Right ventricle myocardium inferior (tissue), 1 donor: ENCODE measurements at places on chromosomes 6 and 20.

GRCh38 chr6:154538640-154539191 is 28.2 kb upstream of the CNKSR3 start:
- no peak for DNase-seq

- DNase-seq, result no peak
Measured at GRCh38 chr6:99745651-99746050, 139.0 kb downstream of the PRDM13 start.

DNA sequence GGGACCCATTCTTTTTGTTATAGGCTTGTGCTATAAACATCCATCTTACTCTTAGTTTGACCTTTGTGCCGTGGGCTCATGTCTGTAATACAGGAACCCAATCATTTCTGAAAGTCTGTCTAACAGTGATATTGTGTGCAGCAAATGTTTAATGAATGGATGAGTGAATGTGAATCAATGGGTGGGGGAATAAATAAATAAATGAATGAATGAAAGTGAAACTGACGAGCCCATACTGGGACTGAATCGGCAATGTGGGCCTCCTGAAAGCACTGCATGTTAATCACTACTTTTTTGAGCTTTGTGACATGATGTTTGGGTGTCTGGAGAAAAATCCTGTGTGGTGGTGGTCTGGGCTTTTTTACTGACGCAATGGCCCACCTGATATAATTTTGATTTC is 175.0 kb downstream of the GMPR start:
- no peak for DNase-seq

GRCh38 chr6:139926711-139927110 is 552.3 kb upstream of the CITED2 start:
- no peak for DNase-seq

DNA sequence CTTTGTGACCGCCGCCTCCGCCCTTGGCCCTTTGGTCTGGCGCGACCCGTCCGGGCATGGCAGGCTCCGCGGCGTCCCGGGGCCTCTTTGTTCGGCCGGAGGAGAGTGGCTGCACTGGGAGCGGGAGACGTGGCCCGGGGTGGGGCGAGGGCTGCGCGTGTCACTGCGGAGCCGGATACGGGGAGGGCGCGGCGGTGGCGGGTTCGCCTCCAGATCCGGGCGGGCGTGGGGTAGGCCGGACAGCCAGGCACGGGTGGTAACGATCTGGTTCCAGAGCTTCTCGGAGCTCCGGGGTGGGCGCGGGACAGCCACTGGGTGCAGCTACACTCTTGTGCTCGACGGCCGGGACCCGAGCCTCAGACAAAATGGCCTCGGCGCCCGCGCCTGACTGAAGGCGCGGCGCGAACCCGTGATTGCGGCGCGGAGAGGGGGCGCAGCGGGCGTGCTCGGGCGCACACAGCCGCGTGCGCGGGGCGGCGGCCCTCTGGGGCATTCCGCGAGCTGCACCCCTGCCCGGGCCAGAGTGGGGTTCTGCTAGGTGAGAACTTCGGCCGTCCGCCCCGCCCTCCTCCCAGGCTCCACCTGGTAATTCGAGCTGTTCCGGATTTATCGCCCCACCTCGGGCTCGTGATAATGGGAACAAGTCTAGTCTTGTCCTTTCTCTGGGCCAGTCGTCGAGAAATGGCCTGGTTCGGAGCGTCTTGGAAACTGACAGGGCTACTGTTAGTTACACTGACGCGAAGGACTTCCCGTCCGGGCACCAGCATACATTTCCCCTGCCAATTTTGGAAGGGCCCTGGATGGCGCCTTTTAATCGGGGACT is 1.0 kb downstream of the LOC128125822 start:
- peak; percentile 90 for DNase-seq

DNA sequence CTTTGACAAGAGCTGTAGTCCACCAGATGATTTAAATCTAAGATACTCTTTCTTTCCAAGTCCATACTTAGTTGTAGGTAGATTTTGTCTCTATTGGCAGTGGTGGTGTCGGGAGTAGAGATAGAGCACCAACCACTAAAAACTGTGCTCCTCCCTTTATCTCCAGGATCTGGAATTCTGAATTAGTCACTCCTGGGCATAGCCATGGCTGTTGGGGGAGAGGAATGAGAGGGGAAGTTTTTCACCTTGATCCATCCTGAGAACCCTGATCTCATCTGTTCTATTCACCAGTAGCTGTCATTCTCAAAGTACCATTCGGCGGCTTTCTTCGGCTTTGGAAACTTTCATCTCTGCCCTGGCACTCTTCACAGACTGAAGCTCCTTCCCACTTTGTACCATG is 35.6 kb upstream of the NKX2-4 start:
- DNase-seq, result no peak

- no peak for DNase-seq
Measured at GRCh38 chr6:78598966-78599365, 268.4 kb upstream of the IRAK1BP1 start.

- no peak for DNase-seq
Measured at GRCh38 chr6:143279385-143279784, 171.1 kb downstream of the ADAT2 start.

- DNase-seq, result no peak
Measured at GRCh38 chr6:137967689-137968454, 100.8 kb downstream of the TNFAIP3 start.

DNA sequence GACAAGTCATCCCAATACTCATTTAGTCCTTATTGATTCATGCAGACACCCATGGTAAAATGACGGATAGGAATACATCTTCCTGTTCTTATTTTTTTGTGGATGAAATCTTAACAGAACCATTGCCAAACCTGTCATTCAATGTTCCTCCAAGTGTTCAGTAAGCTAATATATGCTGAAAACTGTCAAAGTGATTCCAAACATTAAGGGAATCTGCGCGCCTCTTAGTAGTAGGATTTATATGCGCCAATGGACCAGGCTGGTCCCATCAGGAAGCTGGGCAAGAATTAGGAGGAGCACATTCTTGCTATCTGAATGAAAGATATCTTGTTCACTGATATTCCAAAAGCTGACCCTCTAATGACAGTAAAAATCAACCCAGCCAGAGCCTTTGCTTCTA is 168.9 kb upstream of the STMND1 start:
- DNase-seq, result no peak

DNA sequence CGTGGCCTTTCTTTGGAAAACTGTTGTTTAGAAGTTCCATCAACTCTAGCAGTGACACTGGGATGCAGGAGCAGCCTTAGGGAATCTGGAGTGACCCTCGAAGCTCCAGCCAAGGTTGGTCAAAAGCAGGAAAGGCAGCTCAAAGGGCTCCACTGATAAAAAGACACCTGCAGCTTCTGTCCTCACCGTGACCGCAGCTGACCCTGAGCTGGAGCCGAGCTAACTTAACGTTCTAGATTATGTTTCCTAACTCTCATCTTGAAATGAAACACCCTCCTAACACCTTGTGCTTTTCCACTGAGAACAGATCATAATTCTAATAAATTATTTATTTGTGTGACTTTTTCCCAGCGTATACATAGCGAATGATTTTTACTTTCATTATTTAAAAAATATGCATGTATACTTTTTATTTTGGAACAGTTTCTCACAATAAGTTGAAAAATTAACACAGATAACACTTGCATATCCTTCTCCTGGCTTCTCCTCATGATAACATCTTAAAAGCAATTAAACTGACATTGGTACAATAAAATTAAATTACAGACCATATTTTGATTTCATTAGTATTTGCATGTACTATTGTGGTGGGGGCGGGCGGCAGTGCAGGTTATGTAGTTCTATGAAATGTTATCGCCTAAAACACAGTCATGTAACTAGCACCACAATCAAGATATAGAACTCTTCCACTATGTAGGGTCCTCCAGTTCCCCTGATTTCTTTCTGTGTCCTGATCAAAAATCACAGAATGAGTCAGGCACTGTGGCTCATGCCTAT is 116.1 kb downstream of the MOXD1 start:
- no peak for DNase-seq

GRCh38 chr20:60585651-60586050 is 627.4 kb downstream of the CDH26 start:
- DNase-seq, result no peak

GRCh38 chr6:89944181-89944755 is 50.0 kb downstream of the GJA10 start:
- no peak for DNase-seq

DNA sequence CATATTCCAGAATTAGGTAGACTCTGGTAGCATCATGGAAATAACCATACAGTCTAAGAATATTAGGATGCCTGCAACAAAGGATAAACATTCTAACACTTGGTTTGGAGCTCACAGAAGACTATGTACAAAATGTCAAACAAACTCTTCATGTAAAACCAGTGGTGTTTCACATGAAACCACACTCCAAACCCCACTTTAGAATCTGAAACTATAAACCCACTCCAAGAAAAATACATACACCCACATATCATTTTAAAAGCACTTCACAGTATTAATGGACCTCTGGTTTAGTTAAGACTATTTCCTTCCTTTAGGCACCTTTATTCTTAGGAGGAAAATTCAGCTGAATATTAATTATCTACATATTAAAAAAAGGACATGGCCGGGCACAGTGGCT is 10.5 kb downstream of the AURKA start:
- DNase-seq, result no peak

DNA sequence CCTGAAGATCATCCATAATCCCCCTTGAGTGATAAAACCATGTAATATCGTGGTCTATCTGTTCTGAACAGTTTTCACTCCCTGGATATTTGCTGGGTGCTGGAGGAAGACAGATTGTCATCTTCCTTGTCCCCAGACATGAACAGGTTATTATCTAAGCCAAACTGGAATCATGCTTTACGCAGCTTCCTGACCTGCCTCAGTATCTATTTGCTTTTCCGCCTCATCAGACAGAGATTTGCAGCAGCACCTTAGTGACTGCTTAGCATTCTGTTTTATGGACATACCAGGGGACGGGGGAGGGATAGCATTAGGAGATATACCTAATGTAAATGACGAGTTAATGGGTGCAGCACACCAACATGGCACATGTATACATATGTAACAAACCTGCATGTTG is 124.6 kb downstream of the SLC23A2 start:
- no peak for DNase-seq

DNA sequence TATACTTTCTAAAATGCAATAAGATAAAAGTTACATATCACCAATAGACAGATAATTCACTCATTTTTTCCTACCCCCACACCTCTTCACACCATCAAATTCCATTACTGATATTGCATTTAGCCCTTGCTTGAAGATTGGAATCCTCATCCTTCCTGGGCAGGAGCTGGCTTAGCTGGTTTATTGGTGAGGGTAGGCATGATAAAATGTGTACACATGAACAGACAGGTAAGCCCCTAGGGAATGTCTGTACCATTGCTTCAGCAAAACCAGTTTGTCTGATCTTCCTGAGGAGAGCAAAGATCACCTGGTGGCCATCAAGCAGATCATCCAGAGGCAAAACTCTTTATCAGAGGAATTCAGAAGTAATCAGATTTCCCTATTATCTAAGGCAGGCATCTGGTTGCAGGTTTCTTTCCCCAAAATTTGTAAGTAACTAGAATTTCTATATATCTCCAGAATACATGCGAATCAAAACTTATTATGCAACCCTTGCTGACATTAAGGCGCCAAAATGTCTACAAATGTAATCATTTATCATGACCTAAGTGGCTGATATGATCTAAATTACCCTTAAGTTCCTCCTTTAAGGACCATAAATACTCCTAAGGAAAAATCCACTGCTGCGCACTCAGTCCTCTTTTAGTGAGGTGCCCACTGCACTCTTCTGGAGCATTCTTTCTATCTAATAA is 6.6 kb upstream of the FABP7 start:
- DNase-seq, result no peak

DNA sequence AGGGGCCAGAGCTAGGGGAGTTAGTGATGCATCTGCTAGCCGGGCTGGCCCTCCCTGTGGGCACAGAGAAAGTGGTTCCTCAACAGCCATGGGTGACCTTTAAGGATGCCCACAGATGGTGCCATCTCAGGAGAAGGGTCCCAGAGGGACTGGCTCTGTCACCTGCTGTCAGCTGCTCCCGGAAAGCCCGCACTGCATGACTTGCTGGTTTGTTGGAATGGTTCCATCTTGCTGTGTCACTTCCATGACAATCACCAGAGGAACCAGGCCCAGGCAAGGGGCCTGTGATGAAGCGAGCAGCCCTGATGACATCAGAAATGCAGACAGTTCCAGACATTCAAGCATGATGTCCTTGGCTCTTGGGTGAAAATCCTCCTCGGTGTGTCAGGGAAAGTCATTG is 125.2 kb downstream of the PHACTR3 start:
- DNase-seq, result no peak

GRCh38 chr6:31900917-31901414 is 920 bp downstream of the ZBTB12 start:
- DNase-seq, result no peak

DNA sequence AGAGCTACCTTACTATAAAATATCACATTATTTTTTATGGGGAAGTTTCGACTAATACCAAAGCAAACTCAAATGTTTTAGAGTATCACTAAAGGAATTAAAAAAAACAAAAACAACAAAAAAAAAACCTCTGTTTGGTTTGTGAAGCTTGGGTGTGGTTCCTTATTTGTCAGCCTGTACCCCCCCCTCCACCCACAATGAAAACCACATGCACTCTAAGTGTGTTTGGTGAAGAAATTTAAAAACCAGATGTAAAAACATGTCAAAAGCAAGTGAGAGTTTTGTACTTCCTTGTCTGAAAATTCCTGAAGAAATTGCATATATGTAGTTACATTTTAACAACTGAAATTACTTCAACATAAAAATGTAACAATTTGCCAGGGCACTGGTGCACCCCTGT is 3.1 kb downstream of the STK38 start:
- no peak for DNase-seq

GRCh38 chr6:34529665-34530327 is 26.3 kb downstream of the SPDEF start:
- peak; percentile 70 for DNase-seq
